ENCODE measurements at places on chromosomes 1 and 21. TPM values are rescaled to one million over a fixed set of nuclear protein-coding genes. Genes with fewer than 3 reads are reported as not detected.

NPHS2 gene
- not detected for total RNA-seq

GRCh38 chr1:119485201-119485600 lies 21.8 kb upstream of the HSD3B1 start:
- no peak for DNase-seq

DNA sequence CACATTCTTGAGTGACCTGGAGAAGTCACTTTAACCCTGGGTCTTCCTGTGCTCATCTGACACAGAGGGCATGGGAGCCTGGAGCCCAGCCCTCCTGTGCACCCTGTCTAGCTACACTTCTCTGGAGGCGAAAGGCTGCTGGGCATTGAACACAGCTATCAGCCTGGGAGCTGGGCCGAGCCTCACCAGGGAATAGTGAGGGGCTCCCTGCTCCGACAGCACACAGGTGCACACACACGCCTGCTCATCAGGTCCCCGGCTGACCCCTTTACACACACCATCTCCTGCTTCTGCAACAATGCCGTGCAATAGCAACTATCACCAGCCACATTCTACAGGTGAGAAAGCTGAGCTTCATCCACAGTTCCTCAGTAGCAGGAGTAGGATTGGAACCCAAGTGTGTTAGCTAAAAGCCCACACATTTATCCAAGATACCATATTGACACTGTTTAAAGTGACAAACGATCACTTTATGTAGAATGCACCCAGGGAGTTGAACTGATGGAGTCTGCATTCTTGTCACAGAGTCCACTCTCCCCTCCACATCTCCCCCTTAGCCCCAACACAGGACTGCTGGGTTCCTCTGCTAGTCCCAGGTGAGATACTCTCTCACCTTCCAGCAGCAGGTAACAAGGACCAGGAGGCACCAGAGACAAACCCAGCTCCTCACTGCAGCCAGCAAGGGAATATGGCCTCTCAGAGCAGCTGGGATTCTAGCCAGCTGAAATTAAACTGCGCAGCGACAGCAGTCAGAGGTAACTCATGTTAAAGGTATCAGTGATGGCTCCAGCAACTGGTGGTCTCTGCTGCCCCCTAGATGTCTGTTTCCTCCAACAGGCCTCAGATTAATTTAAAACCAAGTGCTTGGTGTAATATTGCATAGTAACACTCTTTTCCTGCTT lies 18.3 kb upstream of the CAPN8 start:
- peak; percentile 64 for DNase-seq

SLC25A34 gene
- 0.70 TPM for total RNA-seq

RXRG gene
- total RNA-seq: 4.1 TPM

DNA sequence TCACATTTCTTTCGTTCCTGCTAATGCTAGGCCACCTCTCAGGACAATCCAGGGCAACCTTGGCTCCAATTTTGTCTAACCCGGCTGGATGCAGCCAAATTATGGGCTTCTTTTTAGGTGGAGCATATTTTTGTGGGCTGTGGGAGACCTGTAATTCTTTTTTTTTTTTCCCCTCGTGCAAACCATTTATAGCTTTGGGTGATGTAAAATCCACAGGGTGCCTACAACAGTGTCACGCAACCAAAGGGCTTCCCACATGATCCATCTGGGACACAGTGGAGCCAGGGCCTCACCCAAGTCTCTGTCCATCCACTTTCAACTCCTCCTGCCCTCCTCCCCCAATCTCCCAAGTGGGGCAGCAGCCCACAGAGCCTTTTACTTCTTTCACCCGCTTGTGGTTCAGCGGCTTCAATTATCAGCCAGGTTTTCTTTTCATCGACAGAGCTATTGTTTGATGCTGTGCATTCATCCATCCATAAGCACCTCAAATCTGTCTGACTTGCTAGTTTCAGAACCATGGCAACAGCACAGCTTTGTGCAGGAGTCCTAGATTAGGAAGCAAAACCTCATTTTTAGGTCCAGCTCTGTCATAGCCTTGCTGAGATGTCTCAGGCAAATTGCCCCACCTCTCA lies 10.0 kb upstream of the OVAAL start:
- DNase-seq: no peak

DNA sequence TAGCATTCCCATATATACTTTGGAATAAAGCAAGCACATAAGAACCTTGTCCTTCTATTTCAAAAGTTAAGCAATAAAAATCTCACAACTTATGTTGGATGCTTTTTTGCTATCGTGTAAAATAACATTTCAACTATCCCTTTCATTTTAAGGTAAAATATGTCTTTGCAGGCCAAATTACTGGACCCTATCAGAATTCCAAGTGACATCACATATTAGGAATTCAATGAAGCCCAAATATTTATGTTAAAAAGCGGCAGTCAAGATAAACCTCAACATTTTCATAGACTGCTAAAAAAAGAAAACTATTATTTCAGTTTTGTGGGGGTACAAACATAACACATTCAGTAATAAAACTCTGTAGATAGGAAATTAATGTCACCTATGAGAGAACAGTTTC lies 252.0 kb downstream of the KCTD3 start:
- DNase-seq: no peak

GRCh38 chr1:88985032-88985431 lies 7.4 kb downstream of the KYAT3 start:
- DNase-seq: no peak

TMEM125 gene
- total RNA-seq: 13.0 TPM

DNA sequence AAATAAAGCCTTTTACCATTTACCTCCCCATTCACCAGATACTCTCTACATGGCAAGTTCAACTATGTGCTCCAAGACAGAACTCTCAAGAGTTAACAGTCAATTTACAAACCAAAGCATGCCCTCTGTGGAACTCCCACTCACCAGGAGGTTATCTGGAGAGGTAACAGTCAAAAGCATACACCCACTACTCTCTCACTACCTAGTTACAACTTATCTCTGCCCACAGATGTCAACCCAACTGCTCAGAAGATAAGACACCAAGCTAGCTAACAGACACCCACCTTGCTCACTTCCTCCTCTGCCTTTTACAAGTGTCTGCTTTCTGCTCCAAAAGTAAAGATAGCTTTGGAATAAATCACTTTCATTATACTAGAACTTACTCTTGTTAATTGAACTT lies 131.0 kb downstream of the TRIM33 start:
- DNase-seq: no peak

All from H7 (cell line).